ENCODE measurements at places on chromosomes 16 and 17.

DNA sequence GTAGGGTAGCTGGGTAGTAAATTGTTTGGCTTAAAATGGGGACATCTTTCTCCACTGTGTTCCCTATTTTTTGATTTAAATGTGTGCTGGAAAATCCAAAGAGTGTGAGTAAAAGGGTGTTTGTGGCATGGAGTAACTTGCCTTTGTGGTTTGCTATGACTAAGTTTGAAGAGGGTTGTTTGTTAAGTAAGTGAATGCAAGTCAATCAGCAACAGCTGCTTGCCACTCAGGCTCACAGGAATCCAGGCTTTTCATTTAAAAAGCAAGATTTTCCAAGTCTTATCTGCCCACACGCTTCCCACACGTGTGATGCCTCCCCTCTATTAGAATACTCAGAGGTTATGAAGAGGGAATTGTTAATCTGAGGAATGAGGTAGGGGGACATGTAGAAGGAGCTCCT, 847.7 kb upstream of the RBFOX1 start:
- DNase-seq = no peak

DNA sequence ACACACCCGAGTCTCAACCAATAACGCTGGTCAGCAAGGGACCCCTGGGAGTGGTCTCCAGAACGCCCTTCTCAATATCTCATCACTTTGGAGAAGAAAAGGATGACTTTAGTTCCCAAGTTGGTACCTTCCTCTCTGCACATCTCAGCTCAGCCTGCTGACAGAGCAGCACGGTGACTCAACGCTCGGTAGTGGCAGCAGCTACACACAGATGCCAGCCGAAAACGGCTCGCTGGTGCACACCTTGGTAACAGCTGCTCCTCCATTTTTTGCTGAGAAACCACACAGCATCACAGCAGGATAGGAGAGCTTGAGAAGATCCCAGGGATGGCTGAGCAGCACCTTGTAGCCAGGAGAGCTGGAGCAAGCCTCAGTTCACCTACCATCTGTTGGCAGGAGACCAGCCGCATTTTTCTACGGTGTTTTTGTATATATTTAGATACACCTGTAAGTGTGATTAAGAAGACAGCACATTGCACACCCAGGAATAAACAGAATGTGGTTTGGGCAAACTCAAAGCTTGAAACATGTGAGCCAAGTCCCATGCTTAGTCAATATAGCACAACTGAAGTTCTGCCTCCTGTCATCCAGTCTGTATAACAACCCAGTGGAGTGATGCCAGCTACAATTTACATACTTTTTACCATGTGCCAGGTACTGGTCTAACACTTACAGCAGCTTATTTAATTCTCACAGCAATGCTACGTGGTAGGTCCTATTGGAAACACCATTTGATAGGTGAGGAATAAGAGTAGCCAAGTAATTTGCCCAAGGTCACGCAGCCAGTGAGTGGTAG, 83.8 kb upstream of the ERCC4 start:
- DNase-seq = no peak

DNA sequence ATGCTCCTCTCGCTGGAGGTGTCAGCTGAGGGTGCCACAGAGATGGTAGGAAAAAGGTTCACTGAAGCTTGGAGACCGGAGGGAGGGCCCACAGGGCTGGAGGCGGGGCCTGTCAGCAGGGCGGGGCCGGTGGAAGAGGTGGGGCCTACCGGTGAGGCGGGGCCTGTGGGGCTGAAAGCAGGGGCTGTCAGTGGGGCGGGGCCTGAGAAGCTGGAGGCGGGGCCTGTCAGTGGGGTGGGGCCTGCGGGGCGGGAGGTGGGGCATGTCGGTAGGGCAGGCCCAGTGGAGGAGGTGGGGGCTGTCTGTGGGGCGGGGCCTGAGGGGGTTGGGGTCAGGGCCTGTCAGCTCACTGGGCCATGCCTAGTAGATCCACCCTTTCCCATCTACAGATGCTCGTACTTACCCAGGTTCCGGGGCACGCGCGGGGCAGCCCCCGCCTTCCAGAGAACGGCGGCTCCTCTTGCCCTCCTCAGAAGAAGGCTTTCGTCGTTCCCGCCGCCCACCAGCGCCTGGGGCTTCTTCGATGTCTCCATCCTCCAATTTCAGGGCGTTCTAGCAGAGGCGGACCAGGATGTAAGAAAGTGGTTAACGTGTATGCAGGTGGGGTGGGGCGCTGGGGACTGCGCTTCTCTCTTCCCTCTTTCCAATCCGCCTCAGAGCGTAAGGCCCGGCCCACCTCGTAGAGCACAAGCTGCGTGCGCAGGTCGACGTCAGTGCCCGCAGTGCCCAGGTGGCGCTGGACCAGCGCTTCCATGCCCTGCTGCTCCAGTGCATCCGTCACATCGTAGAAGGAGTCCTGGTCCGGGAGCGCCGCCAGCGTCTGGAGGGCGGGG, 9.8 kb downstream of the TMEM208 start:
- DNase-seq = peak; percentile 69

DNA sequence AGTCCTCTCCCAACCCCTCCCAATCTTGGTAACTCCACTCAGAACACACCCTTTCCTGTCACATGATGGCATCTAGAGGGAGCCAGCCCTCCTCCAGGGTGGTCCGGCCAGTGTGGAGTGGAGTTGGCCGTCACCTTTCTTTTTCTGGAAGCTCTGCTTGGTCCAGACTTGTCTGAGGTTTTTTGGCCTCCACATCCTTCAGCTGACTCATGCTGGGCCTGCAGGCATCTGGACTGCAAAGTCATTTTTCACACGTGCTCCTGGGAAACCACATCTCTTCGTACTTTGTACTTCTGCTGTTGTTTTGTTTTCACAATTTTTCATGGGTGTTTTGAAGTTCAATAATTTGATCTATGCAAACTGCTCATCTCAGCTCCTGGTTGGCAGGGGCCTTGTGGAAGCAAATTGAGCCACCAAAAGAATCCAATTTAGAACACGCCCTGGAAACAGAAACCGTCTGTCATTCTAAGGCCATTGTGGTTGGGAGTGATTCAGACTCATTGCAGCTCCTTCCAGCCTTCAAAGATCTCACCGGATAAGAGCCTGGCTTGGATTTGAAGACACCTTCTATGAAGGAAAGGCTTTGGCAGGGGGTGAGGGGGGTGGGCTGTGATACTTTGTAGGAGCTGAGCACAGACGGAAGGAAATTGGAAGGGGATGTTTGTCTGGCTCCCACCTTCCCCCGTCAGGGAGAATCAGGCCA, 42.4 kb upstream of the NF1 start:
- peak; percentile 63 for DNase-seq

GRCh38 chr16:8512941-8513624, 77.2 kb downstream of the TMEM114 start:
- DNase-seq = no peak

- DNase-seq = no peak
Measured at GRCh38 chr16:82241469-82242052, 71.5 kb upstream of the MPHOSPH6 start.

DNA sequence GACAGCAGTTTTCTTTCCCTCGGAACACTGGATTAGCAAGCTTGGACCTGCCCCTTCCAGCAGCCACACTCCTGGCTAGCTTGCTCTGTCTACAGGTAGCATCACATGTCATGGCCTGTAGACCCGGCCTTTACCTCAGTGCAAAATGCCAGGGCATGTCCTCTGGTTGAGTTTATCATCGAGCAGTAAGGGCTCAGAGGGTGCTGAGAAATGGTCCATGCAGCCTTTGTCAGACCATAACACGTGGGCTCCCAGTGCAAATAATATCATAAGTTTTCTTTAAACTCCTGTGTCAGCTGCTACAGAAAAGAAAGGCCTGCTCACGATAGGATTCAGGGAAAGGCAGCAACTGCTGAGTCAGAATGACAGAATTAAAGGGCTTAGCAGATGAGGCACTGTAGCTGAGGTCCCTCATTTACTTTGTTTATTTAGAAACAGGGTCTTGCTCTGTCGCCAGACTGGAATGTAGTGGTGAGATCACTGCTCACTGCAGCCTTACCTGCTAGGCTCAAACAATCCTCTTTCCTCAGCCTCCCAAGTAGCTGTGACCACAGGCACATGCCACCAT, 8.0 kb upstream of the GNA13 start:
- no peak for DNase-seq

- DNase-seq = no peak
Measured at GRCh38 chr16:81796035-81796434, 16.9 kb downstream of the PLCG2 start.

DNA sequence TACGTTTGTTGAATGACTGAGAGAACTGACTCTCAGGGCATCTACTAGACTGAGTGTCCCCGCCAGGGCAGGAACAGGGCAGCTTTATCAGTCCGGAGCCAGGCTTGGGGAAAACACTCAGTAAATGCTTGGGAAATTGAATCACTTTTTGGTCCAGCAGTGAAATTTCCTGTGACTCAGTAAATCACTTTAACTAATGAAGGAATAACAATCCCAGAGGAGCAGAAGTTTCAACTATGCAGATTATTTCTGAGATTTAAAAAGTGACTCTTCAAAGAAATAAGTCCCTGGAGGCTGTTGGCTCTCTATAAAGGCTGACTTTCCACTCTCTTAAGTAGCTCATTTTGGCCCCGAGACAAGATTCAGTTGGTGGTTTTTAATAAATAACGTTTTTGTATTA, 101.8 kb downstream of the FOXL1 start:
- DNase-seq = peak; percentile 11

DNA sequence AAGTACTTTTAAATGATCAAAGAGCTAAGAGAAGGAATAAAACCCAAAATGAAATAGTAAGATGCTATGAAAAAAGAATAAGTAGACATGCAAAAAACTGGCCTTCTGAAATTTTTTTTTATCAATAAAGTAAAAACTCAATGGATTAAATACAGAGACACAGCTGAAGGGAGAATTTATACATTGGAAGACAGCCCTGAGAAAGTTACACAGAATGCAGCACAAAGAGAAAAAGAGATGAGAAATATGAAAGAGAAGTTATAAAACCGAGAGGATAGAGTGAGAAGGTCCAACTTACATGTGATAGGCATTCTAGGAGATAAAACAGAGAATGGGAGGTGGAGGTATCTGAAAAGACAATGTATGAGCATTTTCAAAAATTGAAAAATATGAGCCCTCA, 57.0 kb downstream of the MARF1 start:
- DNase-seq = no peak

GRCh38 chr16:20899477-20900298, 470 bp downstream of the DCUN1D3 start:
- DNase-seq = no peak

DNA sequence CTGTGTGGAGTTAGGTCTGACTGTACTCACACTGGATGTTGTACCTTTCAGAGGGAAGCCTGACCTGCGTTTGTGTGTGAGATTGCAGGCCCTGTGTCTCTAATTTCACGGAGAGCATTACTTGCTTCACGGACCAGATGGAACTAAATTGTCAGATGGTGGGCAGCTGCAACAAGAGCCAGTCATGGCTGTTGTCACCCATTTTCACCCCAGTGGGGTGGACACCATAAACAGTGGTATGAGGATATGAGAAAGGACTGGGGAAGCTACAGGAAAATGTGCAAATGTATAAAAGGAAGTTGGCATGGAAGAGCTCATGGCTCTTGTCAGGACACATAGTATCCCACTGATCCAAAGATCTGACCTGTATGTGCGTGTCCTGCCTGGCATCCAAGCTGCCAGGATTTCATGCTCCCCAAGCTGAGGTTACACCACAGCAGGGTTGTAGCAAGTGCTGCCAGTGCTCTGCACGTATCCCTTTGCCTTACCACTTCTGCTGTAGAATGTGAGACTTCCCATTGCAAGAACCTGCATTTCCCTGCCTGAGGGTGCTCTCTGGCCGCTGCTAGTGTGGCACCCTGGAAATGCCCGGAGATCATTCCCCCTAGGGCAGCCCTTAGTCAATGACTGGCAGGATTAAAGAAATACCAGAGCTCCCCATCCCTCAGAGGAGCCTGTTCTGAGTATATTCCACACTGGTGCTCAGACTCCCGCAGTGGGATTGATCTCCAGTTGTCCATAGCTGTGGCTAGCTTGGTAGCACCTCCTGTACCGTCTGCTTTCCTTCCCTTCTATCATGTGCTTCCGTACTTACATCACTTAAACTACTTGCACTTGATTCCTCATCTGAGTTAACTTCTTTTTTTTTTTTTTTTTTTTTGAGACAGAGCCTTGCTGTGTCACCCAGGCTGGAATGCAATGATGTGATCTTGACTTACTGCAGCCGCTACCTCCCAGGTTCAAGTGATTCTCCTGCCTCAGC, 70.4 kb upstream of the TANC2 start:
- DNase-seq = no peak

GRCh38 chr16:68005786-68006286, 6.6 kb upstream of the DPEP2 start:
- no peak for DNase-seq

DNA sequence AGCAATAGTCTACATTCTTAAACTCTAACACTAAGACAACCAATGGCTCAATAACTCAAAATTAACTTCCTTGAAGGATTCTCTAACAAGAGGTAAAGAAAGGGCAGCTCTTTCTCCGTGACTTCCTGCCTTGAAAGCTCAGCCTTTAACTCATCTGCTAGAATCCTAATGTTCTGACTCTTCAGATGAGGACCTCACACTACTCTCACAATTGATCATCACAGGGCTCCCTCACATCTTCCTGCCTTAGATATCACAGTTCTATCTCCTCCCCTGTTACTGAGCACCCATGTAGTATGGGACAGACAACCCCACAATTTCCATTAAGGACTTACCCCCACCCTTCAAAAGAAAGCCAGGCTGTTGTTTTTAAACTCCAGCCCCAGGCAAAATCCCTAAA, 33.5 kb downstream of the SMURF2 start:
- DNase-seq = no peak

- no peak for DNase-seq
Measured at GRCh38 chr17:31792007-31792585, 66.9 kb downstream of the COPRS start.

- no peak for DNase-seq
Measured at GRCh38 chr17:81074875-81075274, 39.9 kb downstream of the BAIAP2 start.

- DNase-seq = no peak
Measured at GRCh38 chr17:19013806-19014627, 9.5 kb upstream of the FAM83G start.

DNA sequence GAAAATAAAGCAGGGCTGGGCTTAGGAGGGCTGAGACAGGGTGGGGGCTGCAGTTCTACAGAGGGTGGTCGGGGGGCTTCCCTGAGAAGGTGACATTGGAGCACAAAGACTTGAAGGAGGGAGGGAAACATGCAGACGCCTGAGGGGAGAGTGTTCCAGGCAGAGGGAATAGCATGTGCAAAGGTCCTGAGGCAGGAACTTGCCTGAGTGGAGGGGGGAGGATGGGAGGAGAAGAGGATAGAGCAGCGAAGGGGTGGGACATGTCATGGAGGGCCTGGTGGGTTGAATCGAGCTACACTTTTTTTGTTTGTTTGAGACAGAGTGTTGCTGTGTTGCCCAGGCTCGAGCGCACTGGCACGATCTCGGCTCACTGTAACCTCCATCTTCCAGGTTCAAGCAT, 33.0 kb downstream of the GINS3 start:
- no peak for DNase-seq
